ENCODE measurements at places on chromosomes 12 and 14.

DNA sequence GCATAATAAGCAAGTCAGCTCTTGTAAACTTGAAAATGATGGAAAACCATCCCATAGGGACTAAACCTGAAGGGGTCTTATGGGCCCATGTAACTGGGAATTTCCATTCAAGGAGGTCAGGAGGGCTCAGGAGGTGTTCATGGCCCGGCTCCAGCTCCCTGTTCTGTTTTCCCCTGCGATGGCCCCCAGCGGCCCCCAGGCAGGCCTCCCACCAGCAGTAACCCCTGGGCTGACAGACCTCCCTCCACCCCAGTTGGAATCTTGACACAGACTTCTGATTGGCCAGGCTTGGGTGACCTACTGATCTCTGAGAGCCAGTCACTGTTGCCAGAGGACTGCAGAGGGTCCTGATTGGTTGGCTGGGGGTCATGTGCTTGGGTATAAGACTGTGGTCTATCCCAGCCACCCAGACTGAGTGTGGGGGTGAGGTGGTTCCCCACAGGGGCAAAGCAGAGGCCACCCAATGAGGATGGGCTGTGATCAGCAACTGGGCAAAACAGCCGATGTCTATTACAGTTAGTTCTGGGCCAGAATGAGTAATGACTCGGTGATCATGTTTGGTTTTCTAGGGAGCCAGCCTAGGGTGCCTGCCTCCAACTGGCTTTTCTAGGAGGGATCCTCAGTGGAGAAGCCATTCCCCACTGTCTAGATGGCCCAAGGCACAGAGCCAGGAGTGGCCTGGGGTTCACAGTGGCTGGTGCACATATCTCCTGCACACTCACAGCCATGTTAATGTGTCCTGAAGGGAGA lies 27.0 kb downstream of the RHOF start:
- H3K27me3 ChIP-seq = no peaks in the 10 kb centered on the region
- peak; percentile 55 for DNase-seq
- H3K4me1 ChIP-seq = 0 out of 2 replicates have a peak, but pooled peaks cover 17% of the 10 kb centered on the region
- H3K4me3 ChIP-seq = no peak overlapping the region

DNA sequence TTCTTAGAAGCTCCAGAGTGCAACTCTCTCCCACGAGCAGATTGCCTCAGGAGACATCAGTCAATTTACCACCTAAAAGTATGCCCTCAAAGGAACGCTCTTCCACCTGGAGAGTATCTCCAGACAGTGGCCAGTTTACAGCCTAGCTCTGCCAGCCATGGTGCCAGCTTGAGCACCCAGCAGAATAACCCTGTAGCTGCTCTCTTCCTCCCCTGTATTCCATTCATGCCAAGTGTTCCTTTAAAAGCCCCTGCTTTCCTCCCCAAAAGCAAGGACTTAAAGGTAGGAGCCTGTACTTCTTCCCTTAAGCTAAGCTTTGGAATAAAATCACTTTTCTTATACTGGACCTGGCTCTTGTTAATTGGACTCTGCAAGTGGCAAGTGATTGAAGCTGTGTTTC lies 245.4 kb upstream of the TMEM132C start:
- no peak for DNase-seq
- no peak overlapping the region for H3K4me3 ChIP-seq
- H3K4me1 ChIP-seq = no peaks in the 10 kb centered on the region
- no peaks in the 10 kb centered on the region for H3K36me3 ChIP-seq
- no peak overlapping the region for H3K27ac ChIP-seq
- H3K27me3 ChIP-seq = no peaks in the 10 kb centered on the region

DNA sequence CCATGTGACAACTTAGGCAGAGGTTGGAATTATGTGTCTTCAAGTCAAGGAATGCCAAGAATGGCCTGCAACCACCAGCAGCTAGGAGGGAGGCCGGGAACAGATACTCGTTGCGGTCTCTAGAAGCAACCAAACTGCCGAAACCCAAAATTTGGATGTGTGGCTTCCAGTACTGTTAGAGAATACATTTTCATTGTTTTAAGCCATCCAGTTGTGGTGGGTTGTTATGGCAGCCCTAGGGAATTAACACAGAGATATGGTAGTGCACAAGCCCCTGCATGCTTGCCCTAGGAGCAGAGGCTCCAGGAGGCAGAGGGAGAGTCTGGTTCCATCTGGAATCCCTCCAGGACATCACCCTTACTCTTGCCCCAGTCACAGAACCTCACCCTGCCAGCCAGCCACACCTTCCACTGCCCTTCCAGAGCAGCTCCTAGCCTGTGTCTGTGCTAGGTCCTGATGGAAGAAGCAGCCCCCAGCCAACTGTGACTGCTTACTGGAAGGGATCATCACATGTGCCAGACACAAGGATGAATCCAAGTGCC lies 19.5 kb downstream of the PITPNM2 start:
- H3K4me1 ChIP-seq = 0 out of 2 replicates have a peak, but pooled peaks cover 7% of the 10 kb centered on the region
- no peak overlapping the region for H3K27ac ChIP-seq
- H3K36me3 ChIP-seq = no peaks in the 10 kb centered on the region
- no peak overlapping the region for H3K4me3 ChIP-seq

DNA sequence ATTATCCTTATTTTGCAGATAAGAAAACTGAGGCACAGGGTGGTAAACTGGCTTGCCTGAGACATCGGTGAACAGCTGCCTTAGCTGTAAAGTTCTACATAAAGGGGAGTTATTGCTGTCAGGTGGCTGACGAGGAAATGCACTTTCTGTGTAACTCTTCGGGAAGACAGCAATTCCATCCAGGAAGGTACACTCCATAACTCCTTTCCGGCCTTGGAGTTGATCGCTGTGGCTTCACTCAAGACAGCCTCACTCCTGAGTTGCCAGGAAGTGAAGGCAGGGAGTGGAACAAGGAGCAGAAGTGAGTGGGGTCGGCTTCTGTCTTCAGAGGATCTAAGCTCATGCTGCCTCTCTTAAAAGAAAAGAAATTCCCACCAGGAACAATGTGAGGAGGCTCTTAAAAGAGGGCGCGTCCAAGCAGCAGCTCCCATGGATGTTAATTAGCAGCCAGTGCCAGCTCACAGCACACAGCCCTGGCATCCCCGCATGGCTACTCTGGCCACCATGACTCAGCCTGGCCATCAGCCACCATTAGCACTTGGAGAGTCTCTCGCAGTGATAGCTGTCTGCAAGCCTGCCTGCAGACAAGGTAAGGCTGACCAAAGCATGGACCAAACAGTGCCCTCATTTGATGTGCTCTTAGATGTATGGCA lies 60.3 kb downstream of the NUAK1 start:
- no peak for DNase-seq
- no peak overlapping the region for H3K27ac ChIP-seq
- H3K4me1 ChIP-seq = peaks cover 27% of the 10 kb centered on the region
- H3K27me3 ChIP-seq = no peaks in the 10 kb centered on the region
- H3K4me3 ChIP-seq = no peak overlapping the region
- H3K36me3 ChIP-seq = peaks cover 40% of the 10 kb centered on the region

DNA sequence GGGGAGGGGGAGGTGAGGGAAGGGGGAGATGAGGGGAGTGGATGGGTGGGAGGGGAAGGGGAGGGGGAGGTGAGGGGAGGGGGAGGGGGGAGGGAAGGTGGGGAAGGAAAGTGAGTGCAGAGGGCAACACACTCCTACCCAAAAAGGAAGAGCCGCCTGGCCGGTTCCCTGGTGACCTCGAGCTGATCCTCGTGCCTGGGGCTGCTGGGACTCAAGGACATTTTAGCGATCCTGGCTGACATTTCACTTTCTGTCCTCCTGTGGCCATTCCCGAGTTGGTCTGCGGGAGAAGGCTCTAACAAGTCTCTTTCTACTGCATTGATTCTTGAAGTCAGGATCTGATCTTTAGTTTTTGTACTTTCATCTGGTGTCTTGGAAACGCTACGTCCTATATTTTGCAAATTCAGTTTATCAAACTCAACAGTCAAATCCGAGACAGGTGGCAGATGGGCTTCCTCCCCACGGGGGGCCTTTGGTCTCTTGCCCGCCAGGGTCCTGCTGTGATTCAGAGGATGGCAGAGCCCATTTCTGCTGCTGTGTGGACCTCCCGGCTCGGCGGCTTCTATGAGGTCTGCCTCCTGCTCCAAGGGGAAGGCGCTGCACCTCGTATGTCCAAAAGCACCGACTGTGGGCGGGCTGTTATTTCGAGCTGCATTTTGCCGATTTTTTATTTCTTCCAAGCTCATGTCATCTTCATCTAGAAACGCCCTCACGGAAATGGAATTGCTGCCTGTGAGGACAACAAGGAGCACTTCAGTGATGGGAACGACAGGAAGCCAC lies 19.1 kb downstream of the PGAM5 start:
- H3K4me1 ChIP-seq = no peaks in the 10 kb centered on the region
- H3K27me3 ChIP-seq = no peaks in the 10 kb centered on the region
- peak overlapping the region; percentile 18 for H3K27ac ChIP-seq
- peaks cover 70% of the 10 kb centered on the region for H3K36me3 ChIP-seq
- no peak overlapping the region for H3K4me3 ChIP-seq

- no peaks in the 10 kb centered on the region for H3K36me3 ChIP-seq
- H3K27ac ChIP-seq = no peak overlapping the region
- DNase-seq = no peak
- no peaks in the 10 kb centered on the region for H3K27me3 ChIP-seq
- no peaks in the 10 kb centered on the region for H3K4me1 ChIP-seq
These were observed 108.2 kb downstream of the SLC38A6 start for GRCh38 chr14:61089126-61089750.

- H3K27ac ChIP-seq = no peak overlapping the region
- peaks cover 14% of the 10 kb centered on the region for H3K4me1 ChIP-seq
- no peaks in the 10 kb centered on the region for H3K36me3 ChIP-seq
- H3K27me3 ChIP-seq = no peaks in the 10 kb centered on the region
- no peak overlapping the region for H3K4me3 ChIP-seq
- peak; percentile 75 for DNase-seq
These were observed 31.3 kb upstream of the SMUG1 start for GRCh38 chr12:54220092-54220557.

DNA sequence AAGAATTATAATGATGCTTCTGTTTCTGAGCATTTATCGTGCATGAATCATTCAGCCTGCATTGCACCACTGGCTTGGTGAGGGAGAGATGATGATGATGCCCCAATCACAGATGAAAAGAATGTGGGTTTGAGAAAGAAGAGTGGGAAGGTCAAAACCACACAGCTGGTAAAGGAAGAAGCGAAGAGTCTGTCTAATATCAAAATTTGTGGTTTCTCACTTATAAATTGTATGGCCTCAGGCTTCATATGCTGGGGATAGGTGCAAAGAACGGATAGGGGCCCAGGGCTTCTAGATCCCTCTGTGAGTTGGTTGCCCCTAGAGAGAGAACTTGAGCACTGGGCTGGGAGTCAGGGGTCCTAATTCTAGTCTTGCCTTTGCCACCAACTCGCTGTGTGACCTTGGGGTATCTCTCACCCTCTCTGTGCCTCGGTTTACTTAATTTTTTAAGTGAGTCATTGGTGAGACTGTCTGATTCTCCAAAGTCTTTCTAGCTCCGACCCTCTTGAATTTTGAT lies 2.2 kb downstream of the OASL start:
- peaks cover 36% of the 10 kb centered on the region for H3K4me1 ChIP-seq
- no peak overlapping the region for H3K27ac ChIP-seq
- no peaks in the 10 kb centered on the region for H3K27me3 ChIP-seq
- no peaks in the 10 kb centered on the region for H3K36me3 ChIP-seq

DNA sequence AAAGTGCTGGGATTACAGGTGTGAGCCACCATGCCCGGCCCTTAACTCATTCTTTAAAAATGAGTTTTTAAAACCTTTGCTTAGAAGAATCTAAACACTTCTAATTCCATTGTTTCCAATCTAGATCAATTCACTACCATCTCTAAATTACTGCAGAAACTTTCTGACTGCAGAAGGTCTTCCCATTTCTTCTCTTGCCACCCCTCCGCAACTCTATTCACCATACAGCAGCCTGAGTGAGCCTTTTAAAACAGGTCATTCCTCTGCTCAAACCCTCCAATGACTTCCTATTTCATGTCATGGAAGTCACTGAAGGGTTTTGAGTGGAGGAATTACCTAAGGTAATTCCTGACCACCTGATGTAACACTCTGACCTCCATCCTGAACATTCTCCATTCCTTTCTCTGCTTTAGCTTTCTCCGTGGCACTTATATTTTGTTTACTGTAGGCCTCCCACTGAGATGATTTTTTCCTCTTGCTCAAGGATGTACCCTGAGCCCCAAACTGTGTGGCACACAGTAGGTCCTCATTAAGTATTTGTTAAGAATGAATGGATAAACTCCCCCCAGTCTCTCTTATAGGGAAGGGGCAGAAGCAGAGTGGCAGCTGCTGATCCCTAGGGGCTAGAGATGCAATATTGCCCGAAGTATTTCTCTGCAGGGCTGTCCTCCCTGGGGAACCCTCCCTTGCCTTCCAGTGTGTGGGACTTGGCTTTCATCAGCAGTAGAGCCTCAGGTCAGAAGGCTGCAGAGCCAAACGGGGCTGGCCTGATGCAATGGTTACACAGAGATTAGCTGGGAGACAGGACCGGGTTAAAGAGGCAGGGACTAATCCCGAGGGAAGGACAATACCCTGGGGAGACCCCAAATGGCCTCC lies 1.2 kb downstream of the DDIT3 start:
- peak overlapping the region; percentile 98 for H3K27ac ChIP-seq
- H3K4me1 ChIP-seq = peaks cover 40% of the 10 kb centered on the region

DNA sequence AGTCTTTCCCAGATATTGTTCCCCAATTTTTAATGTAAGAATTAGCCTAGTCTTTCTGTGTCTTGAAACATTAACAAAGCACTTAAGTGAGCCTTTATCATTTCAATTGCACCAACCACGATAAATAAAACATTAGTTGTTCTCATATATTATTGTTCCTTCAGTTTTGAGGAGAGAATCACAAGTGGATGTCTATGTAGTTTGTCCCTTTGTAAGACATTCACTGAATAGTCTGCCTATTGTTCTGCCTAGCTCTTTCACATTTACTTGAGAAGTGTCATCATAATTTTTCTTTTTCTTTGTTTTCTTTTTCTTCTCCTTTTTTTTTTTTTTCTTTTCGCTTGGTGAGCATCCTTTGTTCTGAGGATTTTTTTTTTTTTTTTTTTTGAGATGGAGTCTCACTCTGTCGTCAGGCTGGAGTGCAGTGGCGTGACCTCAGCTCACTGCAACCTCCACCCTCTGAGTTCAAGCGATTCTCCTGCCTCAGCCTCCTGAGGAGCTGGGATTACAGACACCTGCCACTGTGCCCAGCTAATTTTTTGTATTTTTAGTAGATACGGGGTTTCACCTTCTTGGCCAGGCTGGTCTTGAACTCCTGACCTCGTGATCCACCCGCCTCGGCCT lies 129.7 kb downstream of the SYT1 start:
- no peak for DNase-seq
- peaks cover 12% of the 10 kb centered on the region for H3K36me3 ChIP-seq
- H3K4me3 ChIP-seq = no peak overlapping the region
- H3K27me3 ChIP-seq = no peaks in the 10 kb centered on the region

DNA sequence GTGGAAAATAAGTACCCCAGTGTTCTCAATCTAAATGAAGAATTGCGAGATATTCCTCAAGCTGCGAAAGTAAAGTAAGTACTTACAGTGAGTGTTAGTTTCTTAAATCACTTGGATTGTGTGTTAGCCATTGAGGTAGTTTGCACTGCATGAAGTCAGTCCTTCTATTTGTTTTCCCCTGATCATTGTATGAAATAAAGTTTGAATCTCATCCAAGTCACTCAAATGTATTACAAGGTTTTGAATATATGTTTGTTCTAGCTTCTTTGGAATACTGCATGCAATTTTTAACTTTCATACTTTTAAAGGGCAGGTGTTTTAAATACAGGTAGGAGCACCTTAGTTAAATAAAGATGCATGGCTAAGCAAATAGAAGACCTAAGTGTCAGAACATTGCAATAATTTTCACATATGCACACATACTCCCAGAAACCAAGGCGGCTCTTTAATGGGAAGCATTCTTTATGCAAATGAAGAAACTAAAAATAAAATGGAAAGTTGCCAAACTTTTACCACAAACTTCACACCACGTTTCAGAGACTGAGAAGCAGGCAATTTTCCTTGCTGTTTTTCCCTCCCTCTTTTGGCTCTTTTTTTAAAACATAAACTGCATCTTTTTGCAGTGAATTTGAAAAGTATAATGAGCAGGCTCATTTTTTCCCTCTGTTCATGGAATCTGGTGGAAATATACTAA lies 105.6 kb downstream of the GPR135 start:
- peaks cover 21% of the 10 kb centered on the region for H3K36me3 ChIP-seq
- no peak for DNase-seq

Data from SK-N-SH (cell line).